ENCODE measurements at places on chromosomes 2 and 18.

DNA sequence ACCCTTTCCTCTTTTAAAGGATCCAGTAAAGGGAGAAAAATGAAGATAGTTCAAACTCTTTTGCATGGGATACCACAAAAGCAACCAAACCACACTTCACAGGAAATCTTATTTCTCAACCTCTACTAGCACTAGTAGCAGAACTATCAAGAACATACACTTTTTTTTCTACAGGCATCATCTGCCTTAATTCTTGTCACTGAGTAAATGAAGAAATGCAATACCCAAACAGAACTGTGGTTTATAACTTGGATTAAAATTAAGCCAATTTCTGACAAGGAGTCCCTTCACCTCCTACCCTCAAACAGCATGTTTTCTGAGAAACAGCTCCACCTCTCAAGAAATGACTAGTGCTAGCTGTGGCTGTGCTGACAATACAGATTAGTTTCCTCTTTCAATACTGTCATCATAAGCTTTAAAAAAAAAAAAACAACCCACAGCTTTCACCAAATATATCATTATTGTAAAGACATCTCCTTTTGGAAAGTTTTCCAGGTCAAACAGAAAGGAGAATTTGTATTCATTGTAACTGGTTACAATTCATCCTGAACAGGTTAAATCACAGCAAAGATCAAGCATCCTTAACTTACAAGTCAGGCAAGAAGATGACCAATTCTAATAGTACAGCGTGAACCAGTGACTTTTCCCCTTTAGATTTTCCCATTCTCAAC, 44.4 kb downstream of the PTPN2 start:
- DNase-seq = no peak

DNA sequence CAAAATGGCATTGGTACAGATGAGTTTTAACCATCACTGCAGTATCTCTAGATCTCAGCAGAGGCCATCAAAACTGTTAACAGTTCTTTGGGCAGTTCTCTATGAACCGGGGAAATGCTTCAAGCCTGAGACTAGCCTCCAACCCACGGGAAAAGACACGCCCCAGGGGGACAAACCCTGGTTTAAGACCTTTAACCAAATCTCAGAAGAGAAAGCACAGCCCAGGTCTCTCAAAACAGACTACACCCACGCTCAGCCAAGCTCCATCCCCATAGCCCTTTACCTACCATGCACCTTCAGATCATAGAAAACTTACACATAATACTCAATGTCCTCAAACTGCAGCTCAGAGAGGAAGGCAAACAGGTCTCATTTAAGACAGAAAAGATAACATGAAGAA, 78.3 kb downstream of the TMEM163 start:
- no peak for DNase-seq

GRCh38 chr2:95346738-95347671, 49.9 kb downstream of the KCNIP3 start:
- no peak for DNase-seq

DNA sequence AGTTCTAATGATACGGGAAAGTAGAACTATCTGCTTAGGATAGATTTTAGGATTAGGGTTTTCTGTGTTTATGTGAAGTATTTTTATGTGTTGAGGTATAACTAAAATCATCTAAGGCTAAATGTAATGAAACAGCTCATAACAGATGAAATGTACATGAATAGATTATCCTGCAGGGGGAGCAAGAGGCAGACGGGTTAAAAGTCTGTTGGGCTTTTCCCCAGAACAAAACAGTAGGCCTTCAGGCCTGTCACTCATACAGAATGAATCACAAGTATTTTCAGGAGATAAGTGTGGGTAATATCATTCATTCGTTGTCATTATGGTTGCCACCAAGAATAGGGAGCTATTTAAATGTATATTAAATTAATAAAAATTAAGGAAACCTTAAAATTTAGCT, 107.9 kb upstream of the IL1R2 start:
- DNase-seq = no peak

DNA sequence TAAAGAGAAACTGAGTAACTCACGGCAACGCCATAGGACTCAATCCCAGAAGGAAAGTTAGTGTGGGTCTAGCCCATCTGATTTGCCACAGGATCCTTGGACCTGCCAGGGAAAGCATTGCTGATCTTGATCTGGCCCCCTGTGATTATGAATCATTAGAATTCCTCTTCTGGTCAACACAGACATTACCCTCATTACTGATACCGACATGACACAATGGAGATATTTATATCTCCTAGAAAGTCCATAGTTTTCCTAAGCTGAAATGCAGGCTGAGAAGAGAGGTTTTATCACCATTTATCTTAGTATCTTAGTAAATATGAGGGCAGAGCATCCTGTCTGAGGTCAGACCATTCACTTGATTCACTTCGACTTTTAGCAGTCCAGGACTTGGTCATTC, 75.5 kb upstream of the CCDC68 start:
- no peak for DNase-seq

- peak; percentile 1 for DNase-seq
These were observed 41.0 kb downstream of the AGAP1 start for GRCh38 chr2:235534678-235535422.

DNA sequence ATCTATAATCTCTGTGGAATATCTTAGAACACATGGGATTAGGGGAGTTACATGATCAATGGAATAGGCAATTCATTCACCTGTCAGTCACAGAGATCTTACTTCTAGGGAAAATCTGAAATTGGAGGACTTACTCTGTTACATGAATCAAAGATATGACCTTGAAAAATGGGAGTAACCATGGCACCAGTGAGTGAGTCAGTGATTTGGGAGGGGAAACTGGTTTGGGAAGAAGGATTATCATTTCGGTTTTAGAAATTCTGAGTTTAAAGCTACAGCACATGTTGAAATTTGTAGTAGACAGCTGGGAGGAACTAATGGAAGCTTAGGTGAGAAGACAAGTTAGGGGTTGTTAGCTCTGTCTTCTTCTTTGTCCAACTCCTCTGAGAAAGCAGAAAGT, 153.7 kb downstream of the CAMKMT start:
- DNase-seq = no peak

DNA sequence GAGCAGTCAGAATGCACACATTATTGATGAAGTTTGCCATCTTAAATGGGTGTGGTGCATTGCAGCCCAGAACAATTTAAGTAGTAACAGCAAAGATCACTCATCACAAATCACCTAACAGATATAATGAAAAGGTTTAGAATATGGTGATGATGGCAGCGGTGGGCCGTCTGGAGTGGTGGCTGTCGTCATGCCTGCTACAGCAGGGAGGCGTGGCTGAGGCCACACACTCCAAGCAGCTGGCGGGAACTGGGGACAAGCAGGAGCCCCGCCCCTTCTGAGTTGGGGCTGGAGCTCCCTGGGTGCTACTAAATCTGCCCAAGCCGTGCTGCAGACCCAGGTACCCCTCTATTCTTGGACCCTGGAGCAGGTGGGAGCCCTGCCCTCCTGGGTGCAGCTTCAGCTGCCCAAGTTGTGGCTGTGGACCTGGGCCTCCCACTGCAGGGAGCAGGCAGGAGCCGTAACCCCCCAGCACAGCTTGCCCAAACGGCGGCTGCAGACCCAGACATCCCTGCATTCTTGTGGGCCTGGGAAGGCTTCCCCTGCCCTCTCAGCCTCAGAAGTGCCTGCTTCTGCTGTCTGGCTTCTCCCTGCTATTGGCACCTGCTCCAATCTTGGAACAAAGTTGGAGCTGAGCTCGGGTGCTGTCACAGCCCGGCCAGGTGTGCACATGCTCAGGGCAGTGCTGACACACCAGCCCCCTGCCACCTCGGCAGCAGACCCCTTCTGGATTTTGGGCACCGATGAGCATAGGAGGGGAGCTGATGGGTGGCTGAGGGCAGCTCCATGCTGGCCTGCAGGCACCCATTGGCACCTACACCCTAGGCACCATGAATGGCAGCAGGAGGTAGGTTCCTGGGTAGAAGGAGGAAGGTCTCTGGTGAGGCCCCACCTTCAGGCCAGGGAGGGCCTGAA, 149.3 kb downstream of the EHBP1 start:
- DNase-seq = no peak

GRCh38 chr2:218733171-218734021, 22.8 kb downstream of the TTLL4 start:
- no peak for DNase-seq
